ENCODE measurements at places on chromosomes 4 and X. TPM values are rescaled to one million over a fixed set of nuclear protein-coding genes. Genes with fewer than 3 reads are reported as not detected.

Gene TSPAN7
- 0.72 TPM for polyA plus RNA-seq

Gene MAP7D2
- polyA plus RNA-seq = not detected

Gene AMMECR1
- 16.1 TPM for polyA plus RNA-seq

Gene F11
- not detected for polyA plus RNA-seq

Gene MAGEC1
- polyA plus RNA-seq = not detected

Gene GABRQ
- polyA plus RNA-seq = not detected

Gene AMOT
- polyA plus RNA-seq = 1.5 TPM

Gene IL9R
- 1.8 TPM for polyA plus RNA-seq

Gene ZNF330
- polyA plus RNA-seq = 36.8 TPM
